ENCODE measurements at places on chromosomes 16 and 17.

DNA sequence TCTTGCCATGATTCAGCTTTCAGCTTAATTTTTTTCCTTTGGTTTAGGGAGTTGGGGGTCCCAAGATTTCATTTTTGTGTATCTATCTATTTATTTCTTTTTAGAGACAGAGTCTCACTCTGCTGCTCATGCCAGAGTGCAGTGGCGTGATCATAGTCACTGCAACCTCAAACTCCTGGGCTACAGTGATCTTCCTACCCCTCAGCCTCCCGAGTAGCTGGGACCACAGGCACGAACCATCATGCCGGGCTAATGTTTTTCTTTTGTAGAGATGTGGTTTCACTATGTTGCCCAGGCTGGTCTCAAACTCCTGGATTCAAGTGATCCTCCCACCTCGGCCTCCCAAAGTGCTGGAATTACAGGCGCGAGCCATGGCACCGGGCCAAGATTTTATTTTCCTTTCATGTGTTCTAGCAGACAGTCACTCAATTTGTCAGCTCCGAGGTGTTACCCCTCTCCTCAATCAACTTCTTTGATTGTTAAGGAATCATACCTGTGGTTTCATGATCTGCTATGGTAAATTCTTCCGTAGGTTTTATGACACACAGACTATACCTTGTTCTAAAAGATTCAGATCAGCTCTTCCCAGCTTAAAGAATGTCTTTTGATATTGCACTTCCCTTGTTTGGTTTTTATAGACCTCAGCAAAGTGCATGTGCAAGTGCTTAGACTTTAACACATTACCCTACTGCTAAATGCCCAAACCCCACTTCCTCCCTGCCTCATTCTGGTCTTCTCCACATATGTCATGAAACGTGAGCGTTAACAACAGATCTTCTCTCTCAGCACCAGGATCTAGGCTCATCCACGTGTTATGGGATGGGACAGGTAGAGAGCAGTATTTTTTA lies 13.0 kb downstream of the UNC45B start:
- DNase-seq, result no peak

DNA sequence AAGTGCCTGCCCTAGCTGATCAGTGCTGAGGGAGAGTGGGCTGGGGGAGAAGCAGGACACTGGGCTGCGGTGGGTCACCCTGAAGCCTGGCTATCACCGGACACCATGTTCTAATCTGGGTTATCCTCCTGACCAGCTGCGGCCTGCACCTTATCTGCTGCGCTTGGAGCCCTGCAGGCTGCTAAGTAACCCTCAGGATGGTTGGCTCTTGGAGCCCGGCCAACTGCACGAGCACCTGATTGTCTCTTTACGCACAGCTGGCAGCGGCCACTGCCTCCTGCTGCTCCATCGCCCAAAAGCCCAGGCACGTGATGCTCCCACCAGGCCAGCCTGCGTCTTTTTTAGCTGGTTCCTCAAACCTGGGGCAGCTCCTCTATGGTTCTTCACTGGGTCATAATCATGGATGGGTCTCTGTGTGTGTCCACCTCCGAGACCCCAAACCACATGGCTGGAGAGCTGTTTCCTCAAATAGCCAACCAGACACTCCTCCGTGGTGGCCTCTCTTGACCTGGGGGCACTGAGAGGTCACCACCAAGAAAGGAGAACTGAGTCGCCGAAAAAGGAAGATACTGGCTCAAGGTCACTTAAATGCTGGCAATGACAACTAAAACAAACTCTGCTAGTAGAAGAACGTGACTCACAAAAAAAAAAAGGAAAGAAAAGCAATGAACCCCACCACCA lies 21.7 kb downstream of the SPHK1 start:
- DNase-seq, result no peak

GRCh38 chr16:78362524-78363135 lies 263.2 kb downstream of the WWOX start:
- DNase-seq, result no peak

DNA sequence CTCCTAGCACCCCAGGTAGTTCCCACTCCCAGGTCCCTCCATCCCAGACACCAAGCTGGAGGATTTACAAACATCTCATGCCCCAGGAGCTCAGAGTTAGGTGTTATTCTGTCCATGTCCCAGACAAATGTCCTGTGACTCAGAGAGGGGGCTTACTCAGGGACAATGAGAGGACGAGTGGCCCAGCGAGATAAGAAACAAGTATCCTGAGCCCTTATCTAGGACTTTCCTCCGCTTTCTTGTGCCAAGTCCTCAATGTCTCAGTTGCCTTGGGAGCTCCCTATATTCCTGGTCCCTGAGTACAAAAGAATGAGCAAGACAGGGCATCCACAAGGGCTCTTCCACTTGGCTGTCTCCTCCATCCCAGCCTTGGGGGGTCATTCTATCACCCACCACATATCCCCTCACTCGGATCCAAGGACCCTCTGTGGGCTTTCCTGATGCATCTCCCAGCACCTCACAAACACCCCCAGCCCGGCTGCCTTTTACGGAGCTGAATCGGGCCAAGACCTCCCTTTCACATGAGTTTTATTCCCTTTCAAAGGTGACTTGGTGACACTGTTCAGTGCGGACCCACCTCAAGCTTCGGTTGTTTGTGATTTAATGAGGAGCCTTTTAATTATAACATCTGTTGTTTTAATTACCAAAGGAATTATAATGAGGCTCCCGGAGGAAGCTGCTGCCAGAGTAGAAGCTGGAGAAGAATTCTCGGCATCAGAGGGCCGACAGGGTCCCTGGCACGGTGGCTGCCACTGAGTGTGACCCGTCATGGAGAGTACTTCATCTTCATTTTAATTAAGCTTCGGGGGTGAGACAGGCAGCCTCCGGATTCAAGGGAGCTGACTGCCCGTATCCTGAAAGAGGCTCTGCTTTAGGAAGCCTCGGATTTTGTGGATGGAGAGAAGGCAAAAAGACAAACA lies 121.5 kb downstream of the WSCD1 start:
- no peak for DNase-seq

DNA sequence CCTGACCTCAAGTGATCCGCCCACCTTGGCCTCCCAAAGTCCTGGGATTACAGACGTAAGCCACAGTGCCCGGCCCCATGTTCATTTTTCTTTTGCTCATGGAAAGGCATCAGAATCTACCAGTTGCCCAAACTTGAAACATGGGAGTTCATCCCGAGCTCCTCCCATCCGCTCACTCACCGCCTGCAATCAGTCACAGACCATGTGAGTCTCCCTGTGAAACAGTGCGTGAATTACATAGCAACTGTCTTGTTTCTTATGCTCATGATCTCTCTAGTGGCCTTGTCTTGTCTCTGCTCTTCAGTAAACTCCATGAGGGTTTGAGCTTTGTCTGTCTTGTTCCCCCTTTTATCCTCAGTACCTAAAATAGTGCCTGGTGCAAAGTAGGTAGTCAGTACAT lies 52.1 kb upstream of the TNRC6A start:
- DNase-seq, result no peak

- DNase-seq, result no peak
Observed at GRCh38 chr17:12349297-12349696, 316.4 kb upstream of the MYOCD start.

DNA sequence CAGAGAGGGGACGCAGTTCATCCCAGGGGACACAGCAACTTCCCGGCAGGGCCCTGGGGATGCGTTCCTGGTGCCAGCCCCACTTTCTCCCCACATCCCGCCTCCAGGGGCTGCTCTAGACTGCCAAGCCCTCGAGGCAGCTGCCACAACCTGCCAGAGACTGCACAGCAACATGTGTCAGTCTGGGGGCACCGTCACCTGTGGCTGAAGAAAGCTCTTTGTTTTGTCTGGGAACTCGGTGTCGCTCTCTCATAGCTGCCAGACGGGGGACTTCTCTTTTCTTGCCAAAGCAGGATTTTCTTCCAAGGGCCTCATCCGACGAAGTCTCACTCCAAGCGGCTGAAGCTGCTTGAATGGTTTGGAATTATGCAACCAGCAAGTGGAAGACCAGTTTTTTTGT lies 43.7 kb downstream of the COTL1 start:
- DNase-seq, result no peak

DNA sequence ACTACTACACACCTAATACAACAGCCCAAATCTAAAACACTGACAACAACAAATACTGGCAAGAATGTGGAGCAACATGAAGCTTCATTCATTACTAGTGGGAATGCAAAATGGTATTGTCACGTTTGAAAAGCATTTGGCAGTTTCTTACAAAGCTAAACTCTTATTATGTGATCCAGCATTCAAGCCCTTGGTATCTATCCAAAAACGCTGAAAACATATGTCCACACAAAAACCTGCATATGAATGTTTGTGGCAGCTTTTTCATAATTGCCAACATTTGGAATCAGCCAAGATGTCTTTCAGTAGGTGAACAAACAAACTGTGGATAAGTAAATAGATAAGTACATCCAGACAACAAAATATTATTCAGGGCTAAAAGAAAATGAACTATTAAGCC lies 501.1 kb upstream of the KIF2B start:
- no peak for DNase-seq

DNA sequence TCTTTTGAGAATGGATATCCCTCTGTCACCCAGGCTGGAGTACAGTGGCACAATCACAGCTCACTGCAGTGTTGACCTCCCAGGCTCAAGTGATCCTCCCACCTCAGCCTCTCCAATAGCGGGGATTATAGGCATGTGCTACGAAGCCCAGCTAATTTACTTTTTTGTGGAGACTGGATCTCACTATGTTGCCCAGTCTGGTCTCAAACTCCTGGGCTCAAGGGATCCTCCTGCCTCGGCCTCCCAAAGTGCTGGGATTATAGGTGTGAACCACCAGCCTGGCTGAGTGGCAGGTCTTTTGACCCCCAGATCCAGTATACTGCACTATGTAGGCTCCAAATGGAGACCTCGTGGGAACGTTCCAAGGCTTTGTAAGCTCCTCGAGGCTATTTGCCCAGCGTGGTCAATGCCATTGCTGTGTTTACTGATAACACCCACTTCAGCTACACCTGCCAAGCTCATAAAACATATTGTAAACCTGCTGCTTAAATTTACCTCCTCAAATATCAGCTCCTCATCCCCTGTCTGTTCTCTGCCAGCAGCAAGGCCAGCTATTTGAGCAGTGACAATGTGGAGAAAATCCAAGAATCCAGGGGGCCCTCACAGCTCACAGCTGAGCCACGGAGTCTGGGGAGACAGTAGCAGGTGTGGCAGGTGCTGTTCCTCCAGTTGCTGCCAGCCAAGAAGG lies 16.2 kb upstream of the KIFC3 start:
- no peak for DNase-seq

DNA sequence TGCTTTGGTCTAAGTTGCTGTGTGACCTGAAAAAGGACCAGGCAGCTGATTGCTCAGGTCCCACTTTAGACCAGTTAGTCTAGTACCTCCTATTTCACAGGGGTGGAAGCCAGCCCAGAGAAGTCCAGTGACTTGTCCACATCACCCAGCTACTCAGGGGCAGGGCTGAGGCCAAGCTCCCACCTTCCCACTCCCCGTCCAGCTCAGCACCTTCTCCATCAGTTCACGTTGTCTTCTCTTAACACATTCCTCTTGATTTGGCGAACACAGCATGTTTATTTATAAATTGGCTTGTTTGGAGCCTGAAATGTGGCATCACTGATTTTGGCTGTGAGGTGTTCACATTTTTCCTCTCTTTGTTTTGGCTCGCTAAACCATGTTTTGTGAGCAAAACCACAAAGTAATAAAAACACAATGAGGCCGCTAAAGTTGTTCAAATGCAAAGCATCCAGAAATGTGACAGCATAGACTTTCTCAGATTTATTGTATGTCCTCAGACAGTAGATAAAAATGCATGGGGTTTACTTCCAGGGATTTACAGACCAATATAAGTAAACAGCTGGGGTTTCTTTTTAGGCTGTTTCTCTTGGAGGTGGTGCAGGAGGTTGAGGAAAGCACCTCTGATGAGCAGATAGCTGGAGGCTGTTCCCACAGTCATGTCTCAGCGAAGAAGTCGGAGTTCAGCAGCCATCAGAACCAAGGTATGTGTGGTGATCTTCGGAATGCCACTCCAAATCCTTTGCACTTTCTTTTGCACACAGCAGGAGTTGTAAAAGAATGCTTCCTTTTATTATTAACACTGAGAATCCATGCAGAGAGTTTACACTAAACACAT lies 88.4 kb downstream of the PLXDC1 start:
- peak; percentile 65 for DNase-seq

GRCh38 chr16:57950382-57950781 lies 20.5 kb downstream of the CNGB1 start:
- no peak for DNase-seq

GRCh38 chr17:47210779-47211178 lies 1.6 kb downstream of the MYL4 start:
- DNase-seq, result no peak

DNA sequence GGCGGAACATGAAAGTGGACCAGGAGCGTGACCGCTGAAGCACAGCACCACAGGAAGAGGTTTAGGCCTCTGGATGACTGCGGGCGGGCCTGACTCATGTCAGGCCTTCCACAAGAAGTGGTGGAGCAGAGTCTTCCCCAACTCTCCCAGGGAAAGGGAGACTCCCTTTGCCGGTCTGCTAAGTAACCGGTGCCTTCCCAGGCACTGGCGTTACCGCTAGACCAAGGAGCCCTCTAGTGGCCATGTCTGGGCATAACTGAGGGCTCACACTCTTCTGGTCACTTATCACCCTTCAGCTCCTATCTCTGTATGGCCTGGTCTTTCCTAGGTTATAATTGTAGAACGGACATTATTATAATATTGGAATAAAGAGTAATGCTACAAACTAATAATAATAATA lies 1931.9 kb downstream of the TP53TG3F start:
- DNase-seq, result no peak

GRCh38 chr16:69309316-69309715 lies 1.8 kb upstream of the VPS4A start:
- DNase-seq, result no peak

GRCh38 chr17:42893359-42893758 lies 7.2 kb upstream of the G6PC1 start:
- no peak for DNase-seq

GRCh38 chr16:58495521-58496331 lies 4.2 kb upstream of the NDRG4 start:
- no peak for DNase-seq

All from SJSA1 (cell line).